Inflammatory macrophage treated with lipopolysaccharide for 4 hours (primary cell): ENCODE measurements at places on chromosomes 11 and 22.
A peak's percentile ranks its signal among the peaks of the same experiment; 100 is the strongest.

- no peak for DNase-seq
These were observed 10.5 kb downstream of the RPL27A start for GRCh38 chr11:8693010-8693551.

GRCh38 chr11:36487619-36488018, 22.5 kb downstream of the TRAF6 start:
- DNase-seq, result peak; percentile 54

- DNase-seq, result no peak
These were observed 40.3 kb upstream of the SHISAL1 start for GRCh38 chr22:44353041-44353440.

DNA sequence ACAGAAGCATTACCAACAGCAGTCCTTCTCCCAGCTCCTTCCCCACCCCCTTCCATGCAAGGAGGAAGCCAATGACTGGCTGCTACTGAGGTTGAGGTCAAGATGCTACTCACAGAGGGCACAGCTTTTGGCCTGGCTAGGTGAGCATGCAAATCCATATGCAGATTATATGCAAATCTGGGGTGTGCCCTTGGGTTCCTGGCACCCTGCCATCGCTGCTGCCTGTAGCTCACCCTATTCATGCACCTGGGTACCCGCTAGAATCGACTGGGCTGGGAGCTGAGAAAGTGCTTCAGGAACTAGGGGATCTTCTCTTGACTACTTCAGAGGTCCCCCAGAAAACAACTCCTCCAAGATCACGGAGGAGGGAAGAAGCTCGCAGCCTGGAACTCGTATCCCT, 4.0 kb downstream of the DSCAML1 start:
- no peak for DNase-seq

DNA sequence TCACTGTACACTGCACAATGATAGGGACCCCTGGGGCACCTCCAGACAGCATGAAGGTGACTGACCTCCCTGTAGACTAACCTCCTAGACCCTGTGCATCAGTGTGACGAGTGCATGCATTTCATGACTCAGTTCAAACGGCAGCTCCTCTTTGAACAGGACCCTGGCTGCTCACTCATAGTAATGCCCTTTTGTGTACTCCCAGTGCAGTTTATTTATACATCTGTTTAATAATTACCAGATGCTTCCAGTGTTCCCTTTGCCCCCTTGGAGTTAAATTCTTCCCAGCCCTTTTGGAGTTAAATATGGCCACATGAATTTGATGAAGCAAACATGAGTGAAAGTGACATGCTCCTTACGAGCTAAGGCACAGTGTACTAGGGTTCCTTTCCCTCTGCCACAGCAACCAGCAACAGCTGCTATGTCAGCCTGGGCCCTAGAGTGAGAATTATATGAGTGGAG, 72.4 kb downstream of the PANX1 start:
- no peak for DNase-seq

DNA sequence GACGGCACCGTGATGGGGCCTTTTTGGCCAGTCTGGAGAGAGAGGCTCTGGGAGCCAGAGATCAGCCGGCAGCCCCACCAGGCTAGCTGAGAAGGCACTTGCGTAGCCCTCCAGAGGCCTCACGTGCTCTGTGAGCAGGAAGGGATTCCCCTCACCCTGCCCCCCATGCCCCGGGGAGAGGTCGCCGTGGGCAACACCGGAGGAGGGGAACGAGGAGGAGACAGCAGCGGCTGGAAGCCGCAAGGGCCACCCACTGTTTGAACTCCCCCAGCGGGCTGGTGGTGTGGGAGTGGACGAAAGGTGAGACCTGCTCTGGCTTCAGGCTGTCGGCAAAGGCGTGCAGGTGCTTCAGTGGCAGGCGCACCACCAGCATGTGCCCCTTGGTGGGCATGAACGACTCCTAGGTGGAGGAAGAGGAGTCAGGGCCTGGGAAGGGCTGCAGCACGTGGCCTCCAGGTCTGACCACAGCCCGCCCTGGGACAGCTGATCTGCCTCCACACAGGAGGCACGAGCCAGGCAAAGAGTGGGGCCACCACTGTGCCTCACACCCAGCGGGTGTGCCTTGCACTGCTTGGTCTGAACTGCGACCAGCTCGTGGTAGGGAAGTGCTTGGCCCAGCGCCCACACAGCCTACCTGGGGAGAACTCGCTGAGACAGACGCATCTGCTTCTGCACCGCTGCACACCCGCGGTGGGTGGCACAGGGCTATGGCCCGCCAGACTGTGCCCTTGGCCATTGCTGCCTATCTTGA, 99.9 kb downstream of the MED15 start:
- DNase-seq, result no peak
